Dermis microvascular lymphatic vessel endothelial cell (primary cell): ENCODE measurements at places on chromosomes 5 and 9.
A peak's percentile ranks its signal among the peaks of the same experiment; 100 is the strongest.

GRCh38 chr5:26227245-26227644, 811.1 kb downstream of the CDH9 start:
- no peak for DNase-seq

GRCh38 chr9:115194216-115194615, 76.3 kb upstream of the TNC start:
- DNase-seq: no peak

DNA sequence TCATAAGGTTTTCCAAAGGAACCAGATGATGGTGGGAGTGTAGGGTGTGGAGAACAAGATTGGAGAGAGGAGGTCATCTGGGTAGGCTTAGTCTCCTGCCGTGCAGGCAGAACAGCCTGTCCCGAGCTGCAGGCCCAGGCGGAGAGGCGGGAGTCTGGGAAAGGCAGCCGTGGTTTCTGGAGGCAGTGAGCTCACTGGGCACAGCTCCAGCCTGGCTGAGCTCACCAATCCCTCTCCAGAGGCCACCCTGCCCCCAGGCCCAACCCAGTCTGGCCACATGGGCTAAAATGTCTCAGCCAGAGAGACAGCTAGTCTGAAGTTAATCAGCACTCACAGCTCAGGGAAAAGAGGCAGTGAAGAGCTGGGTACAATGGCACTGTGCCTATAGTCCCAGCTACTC, 12.3 kb downstream of the P4HA2 start:
- DNase-seq: no peak

DNA sequence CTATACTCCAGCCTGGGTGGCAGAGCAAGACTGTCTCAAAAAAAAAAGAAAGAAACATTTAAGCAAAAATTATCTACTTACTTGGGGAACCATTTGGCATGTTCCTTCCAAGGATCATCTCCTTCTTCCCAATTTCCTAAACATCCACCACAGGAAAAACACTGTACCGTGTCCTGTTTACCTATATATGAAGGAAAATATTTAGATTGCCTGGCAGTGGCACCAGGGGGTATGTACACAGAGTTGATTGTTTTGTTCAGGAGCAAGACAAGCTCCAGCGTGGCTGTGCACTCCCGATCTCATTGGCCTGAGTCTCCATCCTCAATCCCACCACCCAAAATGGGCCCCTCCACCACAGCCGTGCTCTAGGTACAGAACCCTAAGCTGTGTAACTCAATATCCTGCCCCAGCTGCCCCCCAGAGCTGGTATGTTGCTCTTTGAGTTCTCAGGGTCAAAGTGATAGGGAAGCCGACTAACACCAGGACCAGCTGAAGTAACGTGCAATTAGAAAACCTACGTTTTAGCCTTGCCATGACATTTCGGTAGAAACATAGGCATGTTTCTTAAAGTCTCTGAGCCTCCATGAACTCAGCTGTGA, 13.8 kb downstream of the NAIP start:
- no peak for DNase-seq

DNA sequence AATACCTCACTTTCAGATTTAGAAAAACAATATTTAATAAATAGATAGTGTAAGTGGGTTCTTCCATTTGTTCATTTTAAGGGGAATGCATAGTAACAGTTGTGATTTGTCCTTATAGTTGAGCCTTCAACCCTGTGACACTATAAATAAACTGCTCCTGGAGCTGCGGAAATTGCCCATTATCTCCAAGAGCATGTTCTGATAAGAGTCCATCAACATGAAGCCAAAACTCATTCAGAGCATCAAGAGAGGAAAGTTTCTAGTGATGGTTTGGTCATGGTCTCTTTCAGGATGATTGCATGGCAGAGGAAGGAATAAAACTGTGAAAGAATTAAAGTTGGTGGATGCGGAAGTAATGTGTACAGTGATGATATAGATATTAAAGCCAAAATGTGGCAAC, 772.1 kb upstream of the DMAC1 start:
- DNase-seq: no peak

- no peak for DNase-seq
Measured at GRCh38 chr9:107703651-107704050, 214.1 kb upstream of the KLF4 start.

DNA sequence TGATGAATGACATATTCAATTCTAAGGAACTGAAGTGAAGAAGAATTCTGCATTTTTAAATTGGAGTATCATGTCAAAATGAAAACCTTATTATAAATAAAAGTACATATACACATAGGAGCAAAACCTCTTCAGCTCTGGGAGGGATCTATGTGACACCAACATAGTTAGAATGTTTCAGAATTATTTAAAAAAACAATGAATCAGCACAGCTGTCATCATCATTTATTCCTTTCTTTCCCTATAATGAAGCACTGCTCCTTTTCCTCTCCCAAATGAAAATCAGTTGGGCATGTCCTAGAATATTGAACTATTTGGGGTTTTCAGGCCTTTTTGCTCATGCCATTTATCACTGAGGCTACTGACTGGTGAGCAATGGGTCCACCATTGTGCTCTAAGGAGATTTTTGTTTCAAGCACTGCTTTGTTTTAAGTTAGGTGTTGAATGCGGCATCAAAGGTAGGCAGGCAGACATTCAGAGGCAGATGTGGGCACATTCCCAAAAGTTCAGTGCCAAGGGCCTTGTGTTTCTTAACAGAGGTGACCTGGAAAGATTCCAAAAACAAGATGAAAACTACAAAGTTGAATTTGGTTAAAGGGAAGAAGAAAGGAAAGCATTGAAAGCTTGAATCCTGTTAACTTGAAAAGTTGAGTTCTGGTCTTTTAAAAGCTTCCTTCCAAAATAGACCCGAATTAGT, 126.4 kb upstream of the ADAMTSL1 start:
- peak; percentile 27 for DNase-seq

- no peak for DNase-seq
Measured at GRCh38 chr5:133063965-133064364, 12.2 kb downstream of the HSPA4 start.

- no peak for DNase-seq
Measured at GRCh38 chr9:127575875-127576778, 36.0 kb upstream of the STXBP1 start.

DNA sequence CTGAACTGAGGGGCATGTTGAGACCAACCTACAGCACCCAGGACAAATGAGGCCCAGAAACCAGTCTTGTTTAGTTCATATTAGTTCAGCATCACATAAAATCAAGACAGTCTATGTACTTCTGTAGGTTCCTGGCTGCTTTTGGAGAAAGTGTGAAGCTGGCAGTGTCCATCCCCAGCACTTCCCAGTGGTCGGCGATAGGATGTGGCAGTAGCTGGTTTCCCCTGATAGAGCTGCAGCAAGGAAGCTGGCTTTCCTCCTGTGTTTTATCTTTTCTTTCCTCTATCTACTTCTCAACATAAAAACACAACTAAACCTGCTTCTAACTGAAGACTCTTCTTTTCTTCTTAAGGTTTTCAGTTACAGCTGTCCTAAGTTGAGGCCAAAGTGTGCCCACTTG, 43.0 kb upstream of the SLC46A2 start:
- DNase-seq: no peak

DNA sequence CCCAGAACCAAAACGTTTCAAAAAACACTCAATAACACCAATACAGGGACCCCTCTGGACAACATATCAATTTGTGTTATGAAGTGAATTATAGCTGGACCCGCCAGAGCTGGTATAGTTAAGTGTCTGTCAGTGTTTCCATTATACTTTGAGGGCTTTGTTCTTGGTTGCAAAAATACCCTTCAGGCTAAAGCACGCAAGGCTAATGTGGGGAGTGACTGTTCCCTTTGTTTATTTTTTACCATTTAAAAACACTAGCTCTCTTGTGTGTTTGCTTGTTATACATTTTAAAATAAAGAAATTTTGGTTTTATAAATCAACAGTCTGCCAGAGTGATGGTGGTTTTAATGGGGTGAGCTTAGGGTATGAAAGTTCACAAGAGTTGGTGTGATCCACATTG, 859.5 kb downstream of the PTPRD start:
- no peak for DNase-seq

DNA sequence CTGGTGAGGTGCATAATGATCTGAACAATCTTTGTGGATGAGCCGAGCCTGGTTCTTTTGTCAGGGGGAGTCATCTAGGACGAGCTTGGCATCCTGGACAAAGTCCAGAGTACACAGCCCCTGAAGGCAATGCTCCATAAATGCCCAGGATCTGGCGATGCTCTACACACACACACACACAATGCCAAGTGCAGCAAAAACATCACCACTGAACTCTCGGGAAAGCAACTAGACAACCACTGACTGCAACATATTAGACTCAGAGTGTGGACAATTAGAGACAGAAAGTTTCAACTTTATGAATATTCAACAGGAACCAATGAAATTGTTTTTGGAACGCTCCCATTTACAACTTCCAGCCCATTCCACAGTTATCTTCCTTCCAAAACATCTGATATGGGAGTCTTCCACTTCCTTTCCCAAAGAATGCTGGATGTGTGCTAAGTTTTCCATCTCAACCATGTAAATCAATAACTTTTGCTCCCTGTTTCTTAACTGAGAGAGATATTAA, 227.6 kb upstream of the ANKRD55 start:
- DNase-seq: peak; percentile 65

GRCh38 chr9:99169982-99170761, 51.6 kb downstream of the ALG2 start:
- DNase-seq: no peak

- no peak for DNase-seq
Measured at GRCh38 chr5:111144352-111144930, 52.3 kb downstream of the WDR36 start.

GRCh38 chr5:119275146-119275545, 80.7 kb upstream of the TNFAIP8 start:
- DNase-seq: peak; percentile 28

DNA sequence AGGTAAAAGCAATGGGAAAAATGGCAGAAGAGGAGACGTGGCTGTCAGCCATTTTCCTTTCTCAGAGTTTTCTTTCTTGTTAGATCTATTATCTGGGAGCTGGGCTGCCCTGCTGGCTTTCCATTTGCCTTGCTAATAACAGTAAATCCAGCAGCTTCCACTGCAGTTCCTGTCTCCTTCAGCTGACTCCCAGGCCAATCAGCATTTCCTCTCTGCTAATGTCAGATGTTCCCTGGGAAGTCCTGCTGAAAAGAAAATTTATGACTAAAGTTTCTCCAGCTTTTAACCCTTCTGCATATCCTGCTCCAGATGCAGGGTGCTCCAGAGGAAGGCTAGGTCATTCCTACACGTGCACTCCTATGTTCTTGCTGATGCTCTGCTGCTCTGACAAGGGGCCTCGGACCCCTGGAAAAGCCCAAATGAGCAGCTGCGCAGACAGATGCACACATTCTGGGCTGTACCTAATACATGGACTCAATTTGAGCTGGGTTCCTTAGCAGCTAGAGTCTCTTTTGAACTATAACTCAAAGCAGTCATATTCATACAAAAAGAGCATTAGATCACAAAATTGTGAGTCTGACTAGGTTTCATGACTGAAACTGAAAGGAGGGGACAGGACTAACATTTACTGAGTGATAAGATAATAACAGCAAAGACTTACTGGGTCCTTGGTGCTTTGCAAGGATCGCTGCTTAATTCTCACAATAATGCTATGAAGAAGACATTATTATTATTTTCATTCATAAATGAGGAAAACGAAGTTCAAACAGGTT, 182.2 kb downstream of the MAPKAP1 start:
- DNase-seq: peak; percentile 23

DNA sequence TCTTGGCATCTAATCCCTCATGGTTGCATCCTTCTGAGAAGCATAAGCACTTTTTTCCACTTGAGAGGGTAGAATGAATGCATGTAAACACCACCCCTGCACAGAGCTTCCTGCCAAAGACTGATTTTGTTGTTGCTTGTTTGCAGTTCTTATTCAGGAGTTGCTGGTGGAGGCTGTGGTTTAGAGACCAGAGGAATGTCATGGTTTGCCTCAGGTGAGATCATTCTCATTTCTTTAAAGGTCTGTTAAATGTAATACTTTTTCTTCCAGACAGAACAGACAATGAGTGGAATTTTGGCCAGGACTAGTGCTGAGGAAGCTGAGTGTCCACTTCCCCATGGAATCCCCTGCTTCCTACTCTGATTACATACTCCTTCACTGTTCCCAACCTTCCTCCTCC, 3.2 kb upstream of the TNC start:
- no peak for DNase-seq

GRCh38 chr9:126294331-126295081, 32.1 kb upstream of the MVB12B start:
- no peak for DNase-seq

DNA sequence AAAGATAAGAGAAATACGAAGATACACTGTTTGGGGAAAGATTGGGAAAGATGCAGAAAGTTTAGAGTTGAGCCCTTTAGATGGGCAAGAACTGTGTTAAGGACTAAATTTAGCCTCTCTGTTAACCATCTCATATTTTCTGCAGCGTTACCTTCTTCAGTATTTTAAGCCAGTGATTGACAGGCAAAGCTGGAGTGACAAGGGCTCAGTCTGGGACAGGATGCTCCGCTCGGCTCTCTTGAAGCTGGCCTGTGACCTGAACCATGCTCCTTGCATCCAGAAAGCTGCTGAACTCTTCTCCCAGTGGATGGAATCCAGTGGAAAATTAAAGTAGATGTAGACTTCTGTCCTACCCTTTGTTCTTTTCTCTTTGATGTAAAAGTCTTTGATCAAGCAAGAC, 26.4 kb upstream of the LNPEP start:
- DNase-seq: no peak

- peak; percentile 24 for DNase-seq
Measured at GRCh38 chr5:167050568-167051401, 1240.7 kb upstream of the WWC1 start.

DNA sequence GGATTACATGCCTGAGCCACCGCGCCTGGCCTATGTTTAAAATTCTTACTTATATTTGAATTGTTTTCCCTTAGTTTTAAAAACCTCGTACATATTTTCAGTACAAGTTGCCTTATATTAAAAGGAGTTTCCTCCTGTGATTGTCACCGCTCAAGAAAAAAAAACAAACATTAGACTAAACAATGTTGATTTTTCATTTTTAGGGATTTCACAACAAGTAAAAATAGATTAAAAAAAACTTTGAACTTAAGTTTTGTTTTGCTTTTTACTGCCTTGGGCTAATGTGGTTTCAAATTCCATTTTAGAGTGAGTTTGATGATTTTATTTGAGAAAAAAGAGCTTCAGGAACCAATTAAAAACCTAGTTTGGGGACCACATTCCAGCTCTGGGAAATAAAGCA, 1196.6 kb upstream of the CDH18 start:
- no peak for DNase-seq

GRCh38 chr9:4143936-4144717, 155.7 kb downstream of the GLIS3 start:
- DNase-seq: no peak
